SW480 (cell line): ENCODE measurements at places on chromosomes 4 and X.

GRCh38 chr4:122900314-122900713 is 22.1 kb downstream of the NUDT6 start:
- DNase-seq, result no peak

DNA sequence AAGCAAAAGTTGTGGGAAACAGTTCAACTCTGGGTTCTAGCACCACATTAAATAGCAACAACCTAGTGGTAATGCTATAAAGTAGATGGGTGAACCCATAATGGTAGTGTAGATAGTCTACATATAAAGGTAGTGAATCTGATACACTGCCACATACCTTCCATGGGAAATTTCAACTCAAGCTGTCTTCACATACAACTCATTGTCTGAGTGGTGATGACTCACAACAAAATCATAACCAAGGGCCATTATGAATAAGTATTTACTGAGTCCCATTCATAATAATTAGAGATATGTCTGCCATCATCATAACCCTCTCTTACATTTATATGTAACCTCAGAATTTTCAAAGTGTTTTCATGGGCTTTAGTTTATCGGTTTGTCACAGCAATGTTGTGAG is 34.8 kb downstream of the EGF start:
- peak; percentile 30 for DNase-seq

GRCh38 chrX:38614485-38614884 is 53.1 kb downstream of the TSPAN7 start:
- no peak for DNase-seq

DNA sequence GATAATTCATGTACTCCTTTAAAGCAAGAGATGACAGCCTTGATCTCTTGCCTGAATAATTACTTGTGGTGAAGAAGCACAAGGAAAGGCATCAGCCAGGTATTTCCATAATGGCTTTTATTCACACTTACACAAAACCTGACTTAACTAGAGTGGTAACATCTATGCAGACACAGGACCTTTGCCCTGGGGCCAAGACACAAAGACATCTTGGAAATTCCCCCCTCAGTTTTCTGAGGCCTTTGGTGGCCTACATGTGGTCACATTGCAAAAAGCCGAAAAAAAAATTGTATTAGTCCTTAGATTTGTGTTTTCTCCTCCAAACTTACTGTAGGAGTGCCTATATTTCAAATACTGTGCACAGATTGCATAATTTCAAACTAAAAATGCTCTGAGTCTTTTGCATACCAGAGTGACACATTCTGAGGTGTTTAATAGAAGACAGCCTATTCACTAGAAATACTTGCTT is 172.4 kb downstream of the PDGFC start:
- no peak for DNase-seq

DNA sequence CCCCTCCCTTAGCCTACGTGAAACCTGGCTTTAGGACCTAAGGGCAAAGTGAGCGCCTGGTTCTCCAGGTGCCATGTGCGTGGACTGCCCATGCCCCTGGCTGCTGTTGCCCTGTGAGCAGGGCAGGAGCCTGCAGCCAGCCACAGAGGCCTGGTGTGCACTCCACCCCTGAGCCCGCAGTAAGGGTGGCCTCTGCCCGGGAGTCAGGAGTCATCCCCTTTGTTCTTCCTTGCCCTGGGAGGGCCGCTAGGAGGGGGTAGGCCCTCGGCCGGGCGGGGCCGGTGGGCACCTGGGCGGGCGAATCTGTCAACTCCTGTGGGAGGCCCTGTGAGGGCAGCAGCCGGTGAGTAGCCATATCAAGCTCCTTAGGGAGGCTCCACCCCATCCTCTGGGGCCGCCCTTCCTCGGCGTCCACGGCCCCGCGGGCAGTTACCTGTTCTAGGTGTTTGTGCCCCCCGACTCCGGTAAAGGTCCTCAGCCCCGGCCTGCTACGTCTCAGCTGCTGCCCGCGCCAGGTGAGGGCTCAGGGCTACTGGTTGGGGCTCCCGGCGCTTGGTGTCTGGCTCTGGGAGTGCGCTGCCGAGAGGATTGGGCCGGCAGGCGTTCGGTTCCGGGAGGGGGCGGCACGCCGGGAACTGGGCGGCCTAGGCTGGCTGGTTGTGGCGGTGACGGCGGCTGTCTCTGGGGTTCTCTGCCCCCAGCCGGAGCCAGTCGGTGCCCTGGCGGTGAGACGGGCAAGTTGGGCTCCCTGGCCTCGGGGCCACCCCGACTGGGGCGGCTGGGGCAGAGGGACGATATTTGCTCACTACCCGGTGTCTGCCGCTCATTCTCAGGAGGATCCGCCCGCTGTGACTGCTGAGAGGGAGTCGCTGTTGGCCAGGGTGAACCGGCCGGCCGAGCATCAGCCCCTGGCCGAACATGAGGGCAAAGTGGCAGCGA is 1060.2 kb downstream of the TECRL start:
- DNase-seq, result no peak

- no peak for DNase-seq
Observed at GRCh38 chrX:37995428-37995827, 10.9 kb upstream of the SYTL5 start.

DNA sequence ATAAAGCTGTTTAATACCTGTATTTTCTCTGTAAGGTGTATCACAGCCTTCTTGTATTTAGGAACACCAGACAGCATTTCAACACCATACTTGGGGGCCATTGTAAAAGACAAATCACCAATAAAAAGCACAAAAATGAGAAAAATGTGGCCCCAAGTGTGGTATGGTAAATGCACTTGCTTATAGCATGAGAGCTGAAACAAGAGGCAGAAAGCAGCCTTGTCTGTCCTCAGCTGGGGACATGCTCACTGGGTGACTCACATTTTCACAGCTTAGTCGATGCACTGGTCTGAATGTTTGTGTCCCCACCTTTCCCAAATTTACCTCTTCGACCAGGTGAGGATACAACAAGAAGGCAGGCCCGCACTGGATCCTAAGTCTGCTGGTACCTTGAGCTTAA is 639.7 kb upstream of the AGA start:
- DNase-seq, result no peak

DNA sequence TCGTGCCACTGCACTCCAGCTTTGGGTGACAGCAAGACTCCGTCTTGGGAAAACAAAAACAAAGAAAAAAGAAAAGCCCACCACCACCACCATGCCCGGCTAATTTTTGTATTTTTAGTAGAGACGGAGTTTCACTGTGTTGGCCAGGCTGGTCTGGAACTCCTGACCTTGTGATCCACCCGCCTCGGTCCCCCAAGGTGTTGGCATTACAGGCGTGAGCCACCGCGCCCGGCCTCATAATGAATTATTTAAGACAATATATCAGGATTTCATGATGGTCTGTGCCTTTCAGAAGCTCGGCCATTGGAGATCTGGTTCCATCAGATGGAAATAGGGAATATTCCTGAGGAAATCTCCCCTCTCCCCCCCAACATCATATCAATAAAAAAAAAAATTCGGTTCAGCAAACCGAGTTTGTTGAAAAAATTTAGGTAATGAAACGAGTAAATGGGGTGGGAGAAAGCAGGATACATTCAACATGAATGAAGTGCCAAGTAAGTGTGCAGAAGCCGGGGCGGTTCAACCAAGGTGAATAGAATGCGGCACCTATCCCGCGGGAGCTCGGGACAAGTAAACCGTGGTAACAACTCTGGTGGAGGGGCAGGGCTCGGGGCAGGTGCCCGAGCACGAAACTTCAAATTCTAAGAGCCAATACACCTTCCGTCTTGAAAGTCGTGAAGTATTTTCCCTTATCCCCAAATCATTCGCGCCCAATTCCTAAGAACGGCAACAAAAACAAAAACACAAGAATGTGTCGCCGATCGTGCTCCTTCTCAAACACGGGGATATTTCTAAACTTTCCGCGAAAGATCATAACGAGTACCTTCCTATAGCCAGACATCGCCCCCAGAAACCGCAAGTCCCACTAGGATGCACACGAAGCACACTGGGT is 773 bp upstream of the TXLNG start:
- peak; percentile 33 for DNase-seq
